ENCODE measurements at places on chromosomes 13 and 19. TPM values are rescaled to one million over a fixed set of nuclear protein-coding genes. Genes with fewer than 3 reads are reported as not detected.

- H3K4me3 ChIP-seq = no peak overlapping the region
- H3K27ac ChIP-seq = no peak overlapping the region
- H3K27me3 ChIP-seq = peaks cover 91% of the 10 kb centered on the region
- peaks cover 4% of the 10 kb centered on the region for H3K4me1 ChIP-seq
- no peaks in the 10 kb centered on the region for H3K36me3 ChIP-seq
These were observed 2.1 kb downstream of the KCNA7 start for GRCh38 chr19:49070416-49070815.

Gene MEIS3
- 23.5 TPM for total RNA-seq

GRCh38 chr13:88196106-88196505, 524.9 kb downstream of the SLITRK5 start:
- no peak for ATAC-seq
- H3K4me1 ChIP-seq = no peaks in the 10 kb centered on the region
- H3K27ac ChIP-seq = no peak overlapping the region
- H3K36me3 ChIP-seq = no peaks in the 10 kb centered on the region

- ATAC-seq = no peak
- no peak overlapping the region for H3K4me3 ChIP-seq
- no peaks in the 10 kb centered on the region for H3K36me3 ChIP-seq
These were observed 2.4 kb upstream of the XPO4 start for GRCh38 chr13:20904908-20905307.

Gene CACNG7
- not detected for total RNA-seq

- no peak overlapping the region for H3K4me3 ChIP-seq
- no peaks in the 10 kb centered on the region for H3K36me3 ChIP-seq
- H3K27me3 ChIP-seq = no peaks in the 10 kb centered on the region
These were observed 295.3 kb downstream of the MZT1 start for GRCh38 chr13:72431981-72432682.

DNA sequence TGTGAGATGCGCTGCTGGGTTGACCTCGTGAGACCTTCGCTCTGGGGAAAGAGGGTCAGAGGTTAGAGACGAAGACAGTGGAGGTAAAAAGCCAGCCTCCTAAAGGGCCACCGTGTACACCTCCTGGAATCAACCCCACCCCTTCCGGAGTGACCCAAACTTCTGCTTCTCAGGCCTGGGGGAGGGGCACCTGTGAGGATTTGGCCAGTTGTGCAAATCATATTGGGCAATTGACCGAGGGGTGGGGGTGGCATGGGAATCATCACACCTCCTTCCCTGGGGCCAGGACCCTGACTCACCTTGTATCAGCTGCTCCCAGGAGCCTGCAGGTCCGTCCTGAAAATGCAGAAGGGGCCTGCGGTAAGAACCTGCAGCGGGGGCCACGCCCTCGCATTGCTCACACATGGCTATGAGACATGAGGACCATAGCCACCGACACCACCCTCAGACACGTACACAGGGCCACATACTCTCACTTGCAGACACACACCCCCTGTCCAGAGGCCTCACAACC, 2.8 kb downstream of the TNFSF14 start:
- no peaks in the 10 kb centered on the region for H3K4me1 ChIP-seq
- peaks cover 63% of the 10 kb centered on the region for H3K27me3 ChIP-seq
- no peaks in the 10 kb centered on the region for H3K36me3 ChIP-seq
- H3K27ac ChIP-seq = no peak overlapping the region
- no peak overlapping the region for H3K4me3 ChIP-seq

DNA sequence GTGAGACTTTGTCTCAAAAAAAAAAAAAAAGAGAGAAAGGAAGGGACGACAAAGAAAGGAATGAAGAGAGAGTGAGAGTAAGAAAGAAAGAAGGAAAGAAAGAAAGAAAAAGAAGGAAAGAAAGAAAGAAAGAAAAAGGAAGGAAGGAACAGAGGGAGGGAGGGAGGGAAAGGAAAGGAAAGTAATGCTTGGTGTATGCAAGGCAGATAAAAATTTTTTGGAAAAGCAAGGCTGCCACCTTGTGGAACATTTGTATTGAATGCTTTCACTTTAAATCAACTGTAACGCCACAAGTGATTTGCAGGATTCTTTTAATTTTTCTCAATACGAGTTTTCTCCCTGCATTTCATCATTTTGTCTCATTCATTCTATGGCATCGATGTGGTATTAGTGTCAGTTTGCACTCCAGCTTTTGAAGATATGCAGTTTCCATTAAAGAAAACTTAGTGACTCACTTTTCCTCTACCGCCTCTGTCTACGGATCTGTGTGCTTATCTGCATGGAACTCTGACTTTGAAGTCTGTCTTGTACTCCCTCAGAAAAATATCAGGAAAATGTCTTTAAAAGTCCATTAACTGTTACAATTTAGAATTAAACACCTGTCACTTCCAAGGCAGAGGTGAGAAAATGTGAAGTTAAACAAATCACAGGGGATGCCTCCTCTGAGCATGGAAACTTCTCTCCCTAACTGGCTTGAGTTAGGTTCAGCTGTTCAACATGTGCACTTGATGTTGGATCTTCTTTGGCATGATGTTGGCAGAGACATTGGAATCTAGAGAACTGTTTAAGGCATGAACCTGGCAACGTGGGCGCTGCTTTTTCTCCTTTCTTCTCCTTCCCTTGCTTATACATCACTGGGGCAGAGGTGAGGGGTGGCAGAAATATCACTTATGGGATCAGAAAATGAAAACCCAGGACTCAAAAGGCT, 20.0 kb upstream of the ZDHHC20 start:
- no peaks in the 10 kb centered on the region for H3K36me3 ChIP-seq
- peak overlapping the region; percentile 52 for H3K27ac ChIP-seq
- H3K4me1 ChIP-seq = no peaks in the 10 kb centered on the region
- H3K4me3 ChIP-seq = no peak overlapping the region

DNA sequence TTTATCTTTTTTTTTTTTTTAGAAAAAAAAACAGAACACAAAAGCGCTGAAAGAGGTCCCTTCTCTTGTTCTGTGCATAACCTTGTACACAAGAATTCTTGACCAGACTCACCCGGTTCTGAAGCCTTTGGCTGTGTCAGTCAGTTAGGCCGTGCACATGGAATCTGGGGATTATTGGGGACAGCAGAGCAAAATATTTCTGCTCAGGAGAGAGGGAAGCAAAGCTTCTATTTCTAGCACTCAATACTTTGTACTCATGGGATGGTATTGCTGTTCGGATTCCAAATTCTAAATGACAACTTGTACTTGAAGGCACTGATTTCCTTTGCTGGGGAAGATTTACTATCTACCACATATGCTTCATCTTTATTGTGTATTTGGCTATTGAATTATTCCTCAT, 272.7 kb downstream of the NHLRC3 start:
- H3K27ac ChIP-seq = no peak overlapping the region
- H3K4me1 ChIP-seq = no peaks in the 10 kb centered on the region
- no peak for ATAC-seq
- H3K27me3 ChIP-seq = no peaks in the 10 kb centered on the region

Gene SIAH3
- total RNA-seq = not detected
